ENCODE measurements at places on chromosomes 13 and 19.
A peak's percentile ranks its signal among the peaks of the same experiment; 100 is the strongest.

DNA sequence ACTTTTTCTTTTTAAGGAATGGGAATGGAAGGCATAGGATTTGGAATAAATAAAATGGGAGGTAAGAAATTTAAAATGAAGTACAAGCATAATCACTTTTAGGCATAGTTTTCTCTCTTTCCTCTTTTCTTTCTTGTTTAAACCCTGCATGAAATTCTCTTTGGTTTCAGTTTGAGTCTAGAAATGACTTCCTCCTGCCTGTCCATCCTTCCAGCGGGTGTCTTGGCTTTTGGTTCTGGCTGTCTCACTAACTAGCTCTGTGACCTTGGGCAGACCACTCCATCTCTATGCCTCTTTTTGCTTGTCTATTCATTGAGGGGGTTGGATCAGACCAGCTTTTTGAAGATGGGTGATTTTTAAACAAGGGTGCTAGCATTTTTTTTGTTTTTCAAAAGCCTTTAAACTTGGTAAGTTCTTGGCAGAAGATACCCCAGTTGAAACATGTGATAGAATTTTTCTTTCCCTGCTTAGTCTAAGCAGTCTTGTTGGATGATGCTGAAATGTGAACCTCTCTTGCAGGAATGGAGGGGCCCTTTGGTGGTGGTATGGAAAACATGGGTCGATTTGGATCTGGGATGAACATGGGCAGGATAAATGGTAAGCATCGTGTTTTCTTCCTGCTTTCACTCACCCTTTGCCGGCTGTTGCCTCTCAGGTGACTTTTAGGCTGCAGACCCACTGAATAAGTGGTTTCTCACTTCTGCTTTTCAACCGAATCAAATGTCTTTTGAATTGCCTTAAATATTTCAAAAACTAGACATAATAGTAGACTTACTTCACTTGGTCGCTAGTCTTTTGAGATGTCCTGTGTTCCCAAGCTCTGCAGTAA lies 28.6 kb downstream of the PRAM1 start:
- no peak for DNase-seq

DNA sequence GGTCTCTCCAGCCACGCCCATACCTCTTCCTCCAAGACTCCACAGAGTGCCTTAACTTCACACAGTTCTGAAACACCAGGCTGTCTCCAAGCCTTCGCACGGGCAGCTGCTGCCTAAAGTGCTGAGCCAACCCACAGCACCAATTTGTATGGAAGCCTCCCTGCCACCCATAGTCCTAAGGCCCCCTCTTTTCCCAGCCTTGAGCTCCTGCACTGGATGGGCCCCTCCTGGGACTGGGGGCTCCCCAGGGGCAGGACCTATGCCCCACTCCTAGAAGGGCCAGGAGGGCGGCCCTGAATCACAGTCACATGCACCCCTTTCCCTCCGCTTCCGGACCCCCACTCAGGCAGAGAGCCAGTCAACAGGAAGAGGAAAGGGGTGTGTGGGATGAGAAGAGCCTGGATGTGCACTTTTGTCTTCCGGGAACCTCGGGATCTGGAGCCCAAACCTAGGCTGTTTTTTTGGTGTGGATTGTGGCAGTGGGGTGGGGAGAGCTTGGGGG lies 5.1 kb upstream of the FCER2 start:
- DNase-seq, result no peak

DNA sequence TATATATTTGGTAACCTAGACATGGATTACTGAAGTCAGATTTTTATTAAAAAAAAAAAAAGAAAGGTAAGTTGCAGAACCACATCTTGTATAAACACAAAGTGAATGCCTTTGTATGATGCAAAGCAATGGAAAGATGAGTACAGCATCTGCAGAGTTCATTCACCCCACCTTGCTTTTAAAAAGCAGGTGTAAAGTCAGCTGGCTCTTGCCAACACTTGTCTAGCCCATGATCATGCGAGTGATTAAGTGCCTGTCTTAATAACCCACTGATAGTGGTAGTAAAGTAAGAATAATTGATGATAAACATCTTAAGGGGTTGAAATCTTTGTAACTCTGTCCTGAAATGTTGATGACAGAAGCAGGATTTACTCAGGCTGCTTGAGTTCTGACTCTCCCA lies 710.4 kb downstream of the EFNB2 start:
- no peak for DNase-seq

DNA sequence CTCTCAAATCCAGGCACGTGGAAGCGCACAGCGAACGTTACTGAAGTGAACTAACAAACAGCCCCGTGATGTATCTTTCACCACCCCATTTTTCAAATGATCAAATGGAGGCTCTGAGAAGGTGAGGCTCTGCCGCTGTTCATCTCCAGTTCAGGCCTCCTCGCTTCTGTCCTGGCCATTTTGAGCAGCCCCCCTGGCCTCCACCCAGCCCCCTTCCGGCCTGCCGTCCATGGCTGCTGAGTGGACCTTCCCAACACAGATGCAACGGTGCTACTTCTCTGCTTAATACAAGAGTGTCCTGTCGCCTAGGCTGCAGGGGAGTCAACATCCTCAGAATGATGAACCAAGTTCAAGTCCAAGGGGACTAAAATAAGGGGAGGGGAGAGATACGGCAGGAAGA lies 9.7 kb downstream of the SYDE1 start:
- no peak for DNase-seq

- DNase-seq, result no peak
Observed at GRCh38 chr19:35433448-35433847, 14.6 kb upstream of the FFAR2 start.

DNA sequence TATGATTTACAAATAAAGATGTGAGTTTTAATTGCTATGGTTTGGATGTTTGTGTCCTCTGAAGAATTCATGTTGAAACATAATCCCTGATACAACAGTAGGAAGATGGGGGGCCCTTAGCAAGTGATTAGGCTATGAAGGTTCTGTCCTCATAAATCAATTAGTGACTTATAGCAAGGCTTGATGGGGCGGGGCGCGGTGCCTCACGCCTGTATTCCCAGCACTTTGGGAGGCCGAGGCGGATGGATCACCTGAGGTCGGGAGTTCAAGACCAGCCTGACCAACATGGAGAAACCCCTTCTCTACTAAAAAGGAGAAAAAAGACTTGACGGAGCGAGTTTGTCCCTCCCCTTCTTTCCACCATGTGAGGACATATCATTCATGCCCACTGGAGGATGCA lies 2486.5 kb upstream of the PCDH20 start:
- no peak for DNase-seq

GRCh38 chr19:4575267-4576015 lies 16.0 kb upstream of the SEMA6B start:
- DNase-seq, result peak; percentile 35

DNA sequence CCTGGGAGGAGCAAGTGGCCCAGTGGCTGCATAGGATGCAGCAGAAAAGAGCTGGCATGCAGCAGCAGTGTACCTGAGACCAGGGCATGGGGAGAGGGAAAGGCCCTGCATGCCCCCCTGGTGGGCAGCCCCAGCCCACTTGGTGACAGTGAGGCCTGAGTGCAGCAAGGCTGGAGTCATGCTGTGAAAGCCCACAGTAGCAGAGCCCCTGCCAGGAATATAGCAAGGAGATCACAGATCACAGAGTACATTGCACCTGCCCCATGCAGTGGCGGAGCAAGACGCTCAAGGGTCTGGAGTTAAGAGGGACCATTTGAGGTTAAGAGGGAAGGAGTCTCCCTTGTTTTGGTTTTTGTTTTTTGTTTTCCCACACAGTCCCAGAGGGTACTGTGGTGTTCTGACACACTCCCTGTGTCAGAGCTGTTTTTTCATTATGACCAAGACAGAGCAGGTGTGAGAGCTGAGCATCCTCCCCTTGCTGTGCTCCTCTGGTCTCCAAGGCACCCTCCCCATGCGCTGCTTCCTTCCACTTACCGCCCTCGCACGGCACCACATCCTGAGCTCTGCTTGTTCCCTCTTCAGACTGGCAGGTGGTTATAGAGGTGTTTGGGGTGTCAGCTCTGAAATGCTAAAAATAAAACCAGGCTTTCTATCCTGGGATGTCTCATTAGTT lies 85.0 kb upstream of the UBL3 start:
- DNase-seq, result no peak

- DNase-seq, result peak; percentile 68
Observed at GRCh38 chr19:861756-862580, 2.5 kb downstream of the CFD start.

DNA sequence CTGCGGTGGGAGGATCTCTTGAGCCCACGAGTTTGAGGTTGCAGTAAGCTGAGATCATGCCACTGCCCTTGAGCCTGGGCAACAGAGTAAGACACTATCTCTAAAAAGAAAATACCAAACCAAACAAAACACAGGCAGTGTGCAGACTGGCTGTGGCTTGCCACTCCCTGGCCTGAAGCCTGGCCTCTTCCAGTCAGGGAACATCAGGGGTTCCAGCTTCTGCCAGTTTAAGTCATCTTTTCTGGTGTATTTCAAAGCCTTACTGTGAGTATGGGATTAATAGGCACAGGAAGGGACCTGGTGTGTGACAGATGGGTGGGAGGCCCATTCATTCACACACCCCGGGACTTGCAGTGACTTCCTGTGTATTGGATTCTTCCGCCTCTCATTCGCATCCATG lies 27.0 kb upstream of the F2RL3 start:
- DNase-seq, result no peak

GRCh38 chr19:46478356-46478986 lies 7.1 kb upstream of the PNMA8A start:
- no peak for DNase-seq

GRCh38 chr13:113297370-113298042 lies 467 bp downstream of the LAMP1 start:
- DNase-seq, result peak; percentile 33

- DNase-seq, result no peak
Observed at GRCh38 chr19:36207605-36208252, 6.7 kb downstream of the ZNF565 start.

DNA sequence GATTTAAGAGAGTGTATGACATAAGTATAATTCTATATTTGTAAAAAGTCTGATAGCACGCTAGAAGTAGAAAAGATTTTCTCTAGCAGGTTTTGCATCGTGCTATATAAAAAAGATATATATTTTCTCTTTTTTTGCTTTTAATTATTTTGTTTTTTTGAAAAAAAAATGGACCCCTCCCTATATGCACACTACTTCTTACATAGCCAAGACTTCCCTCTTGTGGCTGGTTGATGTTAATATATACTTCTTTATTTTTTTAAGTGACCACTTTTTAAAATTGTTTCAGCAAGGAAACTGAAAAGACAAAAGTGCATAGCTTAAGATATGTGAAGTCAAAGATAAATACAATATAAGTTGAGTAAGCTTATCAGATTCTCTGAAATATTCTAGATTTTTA lies 1202.8 kb downstream of the DIAPH3 start:
- no peak for DNase-seq

DNA sequence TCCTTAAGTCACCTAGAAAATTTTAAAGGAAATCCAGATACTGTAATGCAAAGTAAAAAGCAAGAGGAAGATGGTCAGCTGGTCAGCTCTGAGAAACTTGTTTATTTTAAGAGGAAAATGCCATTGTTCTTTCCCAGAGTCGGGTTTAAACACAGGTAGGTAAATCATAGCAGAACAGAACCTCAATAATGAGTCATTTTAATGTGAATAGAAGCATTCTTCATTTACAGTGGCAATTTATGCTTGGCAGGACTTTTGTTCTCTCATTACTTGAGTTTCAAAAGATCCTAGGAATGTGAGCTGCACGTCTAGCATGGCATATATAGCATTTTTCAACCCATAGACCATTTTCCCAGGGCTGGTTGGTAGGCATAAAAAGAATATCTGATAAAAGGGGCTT lies 132.3 kb downstream of the LIG4 start:
- DNase-seq, result no peak

DNA sequence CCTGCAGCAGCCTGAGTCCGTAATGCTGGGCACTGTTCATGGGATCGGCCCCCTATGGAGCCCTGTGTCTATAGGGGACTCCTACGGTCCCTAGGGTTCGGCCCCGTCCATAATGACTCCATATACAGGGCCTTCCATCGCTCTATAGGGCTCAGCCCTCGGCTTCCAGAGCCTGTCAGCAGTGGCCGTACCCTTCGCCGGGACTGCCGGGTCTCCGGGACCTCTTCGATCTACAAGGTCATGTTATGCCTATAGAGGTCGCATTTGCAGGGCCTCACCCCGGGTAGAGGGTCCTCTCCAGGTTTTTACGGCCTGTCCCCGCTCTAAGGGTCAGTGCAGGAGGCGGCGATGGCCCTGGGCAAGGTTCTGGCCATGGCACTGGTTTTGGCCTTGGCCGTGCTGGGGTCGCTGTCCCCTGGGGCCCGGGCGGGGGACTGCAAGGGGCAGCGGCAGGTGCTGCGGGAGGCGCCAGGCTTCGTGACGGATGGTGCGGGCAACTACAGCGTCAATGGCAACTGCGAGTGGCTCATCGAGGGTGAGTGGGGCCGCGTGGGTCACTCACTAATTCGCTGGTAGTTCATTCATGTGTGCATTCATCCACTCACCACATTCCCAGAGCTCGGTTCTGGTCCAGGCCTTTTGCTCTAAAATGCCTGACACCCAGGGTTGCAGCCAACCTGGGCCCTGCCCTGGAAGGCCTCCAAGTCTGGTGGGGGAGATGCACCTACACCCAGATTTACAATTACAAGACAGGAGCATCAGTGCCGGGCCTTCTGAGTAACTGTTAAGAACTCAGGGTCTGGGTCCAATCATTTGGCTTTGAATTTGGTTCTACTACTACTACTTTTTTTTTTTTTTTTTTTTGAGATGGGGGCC lies 699 bp downstream of the MEGF8 start:
- DNase-seq, result no peak

DNA sequence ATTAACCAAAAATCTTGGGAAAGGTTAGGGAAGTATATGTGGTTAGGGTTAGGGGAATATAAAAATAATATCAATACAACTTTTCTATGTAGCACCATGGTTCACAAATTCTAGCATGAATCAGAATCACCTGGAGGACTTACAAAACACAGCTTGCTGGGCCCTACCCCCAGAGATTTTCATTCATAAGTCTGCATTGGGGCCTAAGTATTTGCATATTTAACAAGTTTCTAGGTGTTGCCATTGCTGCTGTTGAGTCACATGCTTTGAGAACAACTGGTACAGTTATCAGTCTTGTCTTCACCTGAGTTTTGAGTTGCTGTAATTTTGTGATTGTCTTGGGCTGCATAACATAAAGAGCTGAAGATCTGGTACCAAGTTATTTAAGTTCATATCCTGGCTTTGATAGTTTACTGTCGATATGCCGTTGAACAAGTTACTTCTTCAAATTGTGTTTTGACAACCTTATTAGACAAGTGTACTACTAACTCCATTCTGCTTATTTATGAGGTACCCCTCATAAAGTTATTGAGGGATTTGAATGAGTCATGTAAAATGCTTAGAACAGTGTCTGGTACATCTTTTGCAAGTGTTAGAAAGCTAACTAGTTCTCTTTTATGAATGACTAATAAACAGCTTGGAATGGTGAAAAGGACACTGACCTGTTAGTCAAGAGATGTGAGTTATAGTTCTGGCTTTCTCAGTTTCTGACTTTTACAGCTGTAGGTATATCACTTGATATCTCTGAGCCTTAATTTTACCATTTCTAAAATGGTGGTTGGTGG lies 132.9 kb downstream of the PAN3 start:
- no peak for DNase-seq

GRCh38 chr13:33224686-33225085 lies 60.9 kb downstream of the STARD13 start:
- no peak for DNase-seq

- no peak for DNase-seq
Observed at GRCh38 chr13:32969516-32969941, 46.7 kb upstream of the KL start.
